Fibroblast of villous mesenchyme (primary cell): ENCODE measurements at places on chromosomes 3 and 15. TPM values are rescaled to one million over a fixed set of nuclear protein-coding genes. Genes with fewer than 3 reads are reported as not detected.

DNA sequence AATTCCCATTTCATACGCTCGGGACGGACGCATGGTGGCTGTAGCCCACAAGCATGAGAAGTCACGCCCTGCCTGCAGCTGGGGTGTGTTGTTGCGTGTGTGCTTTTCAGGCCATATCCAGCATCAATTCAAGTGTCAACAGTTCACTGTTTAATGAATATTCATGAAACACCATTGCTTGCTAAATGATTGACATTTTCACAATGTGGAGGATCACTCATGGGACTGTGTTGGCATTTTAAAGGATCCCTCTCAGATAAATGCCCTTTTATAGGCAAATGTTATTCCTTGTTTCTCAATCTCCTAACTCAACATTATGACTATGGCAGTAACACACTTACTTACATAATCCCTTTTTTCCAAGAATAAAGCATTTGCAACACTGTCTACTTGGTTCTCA is 511.3 kb downstream of the GABRG3 start:
- DNase-seq, result no peak

DNA sequence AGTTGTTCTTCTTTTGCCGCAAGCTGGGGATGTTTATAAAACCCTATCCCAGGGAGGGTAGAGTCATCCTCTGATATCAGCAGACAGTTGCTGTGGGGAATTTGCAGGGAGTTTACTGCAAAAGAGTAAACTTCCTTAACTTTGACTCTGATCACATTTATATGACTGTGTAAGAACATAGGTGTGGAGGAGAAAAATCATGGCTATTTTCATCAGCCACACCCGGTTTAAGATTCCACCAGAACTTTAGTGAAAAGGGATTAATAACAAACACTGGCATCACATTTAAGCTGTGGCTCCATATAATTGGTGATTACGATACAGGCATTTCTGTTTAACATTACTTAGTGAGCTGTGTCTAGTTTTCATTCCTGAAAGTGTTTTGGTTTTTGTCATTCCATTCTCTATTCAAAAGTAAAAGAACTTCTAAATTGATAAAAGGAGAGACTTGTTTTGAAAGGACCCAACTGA is 143.1 kb downstream of the MYLK start:
- peak; percentile 77 for DNase-seq

DNA sequence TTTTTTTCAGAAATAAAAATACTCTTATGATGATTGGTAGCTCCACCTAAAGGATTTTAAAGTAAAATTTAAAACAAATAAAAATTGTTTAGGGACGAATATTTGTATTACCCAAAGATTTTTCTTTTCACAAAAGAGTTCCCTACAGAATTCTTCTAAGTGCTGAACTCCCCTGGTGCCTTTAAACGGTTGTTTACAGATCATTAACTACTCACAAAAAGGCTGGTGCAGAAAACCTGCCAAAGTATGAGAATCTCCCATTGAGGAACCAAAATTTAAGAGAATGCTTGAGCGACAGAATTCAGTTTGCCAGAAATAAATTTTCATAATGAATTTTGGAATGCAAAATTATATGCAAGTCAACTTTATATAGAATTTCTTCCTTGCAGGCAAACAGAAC is 497.8 kb upstream of the NR2F2 start:
- no peak for DNase-seq

DNA sequence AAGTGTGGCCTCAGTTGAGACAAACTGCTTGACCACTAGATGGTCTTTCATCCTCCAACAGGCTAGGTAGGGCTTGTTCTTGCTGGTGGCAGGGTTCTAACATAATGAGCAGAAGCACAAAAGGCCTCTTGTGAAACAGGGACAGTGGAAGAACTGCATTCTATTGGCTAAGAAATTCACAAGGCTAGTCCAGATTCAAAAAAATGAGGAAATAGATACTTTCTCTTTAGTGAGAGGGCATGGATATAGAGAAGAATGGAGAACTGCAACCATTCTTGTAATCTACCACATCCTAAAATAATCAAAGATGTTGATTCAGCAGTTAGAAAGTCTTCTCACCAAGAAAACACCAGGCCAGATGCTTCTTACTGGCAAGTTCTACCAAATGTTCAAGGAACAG is 143.7 kb upstream of the LRIG1 start:
- no peak for DNase-seq

DNA sequence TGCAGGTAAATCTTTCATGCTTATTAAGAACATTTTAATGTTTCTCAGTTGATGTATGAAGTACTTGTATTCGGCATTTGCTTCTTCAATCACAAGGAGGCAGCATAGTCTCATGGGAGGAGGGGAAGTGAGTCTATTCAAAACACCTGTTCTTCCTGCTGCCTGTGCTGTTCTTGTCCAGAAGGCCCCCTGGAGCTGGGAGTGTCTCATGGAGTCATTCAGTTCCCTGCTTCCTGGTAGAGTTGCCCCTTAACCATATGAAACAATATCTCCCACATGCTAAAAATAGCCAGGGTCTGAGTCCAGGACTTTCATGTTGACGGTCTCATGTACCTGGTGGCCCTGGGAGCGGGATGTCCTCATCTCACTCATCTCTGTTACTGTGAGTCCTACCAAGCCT is 15.5 kb upstream of the PPP1R2 start:
- DNase-seq, result peak; percentile 60

DNA sequence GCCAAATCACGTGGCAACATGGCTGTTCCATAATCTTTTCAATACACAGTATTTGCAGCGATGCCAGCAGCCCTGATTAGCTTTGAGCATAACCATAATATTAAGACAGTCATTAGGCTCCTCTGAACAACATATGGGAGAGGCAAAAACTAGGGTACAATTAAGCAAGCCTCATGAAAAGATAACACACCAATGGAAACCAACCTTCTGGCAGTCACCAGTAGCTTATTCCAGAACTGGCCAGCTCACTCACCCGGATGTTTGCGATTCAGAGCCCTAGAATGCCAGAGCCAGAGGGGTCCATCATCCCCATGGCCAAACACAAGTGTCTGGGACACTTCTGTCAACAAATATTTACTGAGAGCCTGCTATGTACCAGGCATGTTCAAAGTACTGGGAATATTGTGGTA is 48.8 kb upstream of the PLXND1 start:
- DNase-seq, result no peak

- DNase-seq, result no peak
These were observed 169.3 kb downstream of the LPP start for GRCh38 chr3:188323067-188323842.

- DNase-seq, result no peak
These were observed 22.4 kb downstream of the RLBP1 start for GRCh38 chr15:89198934-89199333.

DNA sequence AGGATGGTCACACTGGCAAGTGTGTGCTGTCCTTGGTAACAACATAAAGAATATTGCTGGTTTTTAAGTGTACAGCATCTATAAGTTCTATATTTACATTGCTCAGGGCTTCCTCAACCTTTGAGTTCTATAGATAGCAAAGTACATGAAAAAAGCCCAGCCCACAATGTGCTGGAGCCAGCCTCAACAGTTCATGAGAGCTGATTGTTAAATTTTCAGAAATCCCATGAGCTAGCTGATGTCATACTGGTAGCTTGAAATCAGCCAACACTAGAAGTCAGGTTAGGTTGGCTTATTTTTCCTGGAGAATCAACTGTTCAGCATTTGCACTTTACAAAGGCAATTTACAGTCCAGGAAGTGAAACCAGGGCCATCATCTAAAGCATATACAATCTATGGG is 102.8 kb downstream of the STRIT1 start:
- no peak for DNase-seq

DNA sequence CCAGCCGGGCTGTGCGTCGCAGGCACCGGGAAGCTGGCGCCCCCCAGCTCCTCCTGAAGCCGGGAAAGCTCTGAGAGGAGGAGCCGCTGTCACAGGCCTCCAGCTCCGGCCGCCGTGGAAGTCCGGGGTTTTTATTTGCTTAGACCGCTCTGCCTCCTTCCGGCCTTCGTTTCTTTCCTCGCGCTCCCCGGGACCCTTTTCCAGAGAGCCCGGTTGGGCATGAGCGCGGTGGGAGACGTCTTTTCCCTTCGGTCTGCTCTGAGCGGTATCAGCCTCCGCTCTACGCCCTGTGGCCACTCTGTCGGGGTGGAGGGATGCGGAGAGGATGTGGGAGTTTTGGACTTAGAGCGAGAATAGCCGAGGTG is 559 bp downstream of the SENP5 start:
- DNase-seq, result peak; percentile 36

- peak; percentile 53 for DNase-seq
These were observed 232.4 kb downstream of the RBMS3 start for GRCh38 chr3:29513236-29513635.

- DNase-seq, result peak; percentile 65
These were observed at the start of gene B3GALNT1 for GRCh38 chr3:161104561-161105551. Gene B3GALNT1, minus strand, starts transcription at chr3:161105349. Its CDS starts 18,595 bp downstream, at chr3:161086754.

GRCh38 chr3:107579371-107579770 is 56.6 kb downstream of the BBX start:
- DNase-seq, result no peak

DNA sequence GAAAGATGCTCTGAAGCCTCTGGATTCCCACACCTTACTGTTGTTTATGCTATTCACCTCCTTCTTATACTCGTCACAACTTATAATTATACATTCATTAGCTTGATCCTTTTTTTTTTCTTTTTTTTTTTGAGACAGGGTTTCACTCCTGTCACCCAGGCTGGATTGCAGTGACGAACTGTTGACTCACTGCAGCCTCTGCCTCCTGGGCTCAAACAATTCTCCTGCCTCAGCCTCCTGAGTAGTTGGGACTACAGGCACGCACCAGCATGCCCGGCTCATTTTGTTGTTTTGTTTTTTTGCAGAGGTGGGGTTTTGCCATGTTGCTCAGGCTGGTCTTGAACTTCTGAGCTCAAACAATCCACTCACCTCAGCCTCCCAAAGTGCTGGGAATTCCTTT is 143.6 kb downstream of the PLCL2 start:
- no peak for DNase-seq

Gene GPR156
- total RNA-seq, result 0.43 and 1.3 TPM in 2 replicates

Gene VEPH1
- 8.6 and 10.3 TPM in 2 replicates for total RNA-seq

Gene TFRC
- 71.8 and 150 TPM in 2 replicates for total RNA-seq

Gene HOMER2
- total RNA-seq, result 1.3 TPM in 2 replicates

Gene MUC13
- total RNA-seq, result 0.32 TPM in 1 of 2 replicates, not detected in the other

Gene TBC1D2B
- 32.5 and 52.2 TPM in 2 replicates for total RNA-seq
